ENCODE measurements at places on chromosomes 2 and 18.

GRCh38 chr2:120360307-120360855 is 14.4 kb downstream of the INHBB start:
- no peak for DNase-seq

GRCh38 chr2:136479696-136480095 is 285.6 kb upstream of the THSD7B start:
- no peak for DNase-seq

DNA sequence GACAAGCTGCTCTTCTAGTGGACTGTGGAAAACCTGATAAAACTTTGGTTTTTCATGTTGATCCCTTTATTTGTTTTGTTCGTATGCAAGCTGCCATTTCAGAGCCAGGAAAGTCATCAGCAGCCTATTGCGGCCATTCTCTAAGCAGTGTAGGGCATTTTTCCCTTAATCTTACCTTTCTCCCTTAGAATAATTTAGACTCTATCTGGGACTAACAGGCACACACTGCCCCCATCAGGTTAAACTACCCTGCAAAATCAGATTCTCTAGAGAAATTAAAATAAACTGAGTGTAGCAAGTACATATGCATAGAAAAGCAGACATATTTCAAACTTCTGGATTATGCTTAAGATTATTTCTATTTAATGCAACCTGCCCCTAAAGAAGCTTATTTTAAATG is 347.5 kb downstream of the METTL4 start:
- no peak for DNase-seq

- DNase-seq, result no peak
Measured at GRCh38 chr2:146584316-146584715, 1260.5 kb upstream of the ACVR2A start.

DNA sequence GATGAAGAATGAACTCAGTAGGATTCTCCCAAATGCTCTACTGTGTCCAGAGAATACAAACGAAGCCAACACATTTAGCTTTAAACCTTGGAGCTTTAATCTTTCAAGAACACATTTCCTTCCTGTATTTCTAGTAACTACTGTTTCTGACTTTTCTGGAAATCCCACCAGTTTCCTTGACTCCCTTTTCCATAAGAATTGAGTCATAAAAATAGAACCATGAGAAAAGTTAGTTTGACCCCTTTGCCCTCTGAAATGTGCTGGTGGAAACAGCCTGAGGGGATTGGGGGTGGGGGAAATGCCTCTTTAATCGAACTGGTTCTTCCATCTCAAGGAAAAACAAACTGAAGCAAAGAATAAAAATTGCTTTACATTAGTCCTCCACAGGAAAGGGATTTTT is 123.9 kb downstream of the TMEM17 start:
- no peak for DNase-seq

Measured in T-cell (primary cell).